ENCODE measurements at places on chromosomes 4 and X.

- DNase-seq, result no peak
Observed at GRCh38 chrX:151745651-151746050, 11.1 kb downstream of the CNGA2 start.

GRCh38 chr4:84957514-84958420 lies 8.7 kb downstream of the WDFY3 start:
- no peak for DNase-seq

GRCh38 chr4:66565801-66566200 lies 895.5 kb upstream of the EPHA5 start:
- DNase-seq, result no peak

DNA sequence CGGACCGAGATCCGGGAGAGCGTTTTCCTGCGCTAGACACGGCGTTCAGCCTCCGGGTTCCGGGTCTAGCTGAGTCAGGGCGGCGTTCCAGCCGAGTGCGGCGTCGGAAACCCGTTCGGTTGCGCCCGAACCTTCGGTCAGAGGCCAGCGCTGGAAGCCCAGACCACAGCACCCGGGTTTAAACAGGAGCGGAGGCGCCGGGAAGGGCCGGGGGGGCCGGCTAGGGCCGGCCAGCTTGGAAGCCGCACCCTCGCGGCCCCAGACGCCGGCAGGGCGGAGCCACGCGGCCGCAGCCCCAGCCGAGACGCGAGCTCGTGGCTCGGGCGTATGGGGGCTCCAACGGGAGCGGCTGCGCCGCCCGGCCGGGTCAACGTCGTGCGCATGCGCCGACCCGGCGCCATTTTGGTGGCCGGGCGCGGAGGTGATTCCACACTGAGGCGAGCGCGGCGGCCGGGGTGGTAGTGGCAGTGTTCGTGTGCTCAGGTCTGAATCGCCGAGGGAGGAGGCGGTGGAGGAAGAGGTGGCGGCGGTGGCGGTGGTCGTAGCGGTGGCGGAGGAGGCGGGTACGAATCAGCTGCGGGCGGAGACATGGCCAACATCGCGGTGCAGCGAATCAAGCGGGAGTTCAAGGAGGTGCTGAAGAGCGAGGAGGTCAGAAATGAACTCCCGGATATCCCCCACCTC lies at the start of gene UBE2K:
UBE2K (plus strand) TSS at position 397 of the 684 bp plus-strand sequence; CDS start at position 589, 192 bp downstream.
- DNase-seq, result peak; percentile 85

DNA sequence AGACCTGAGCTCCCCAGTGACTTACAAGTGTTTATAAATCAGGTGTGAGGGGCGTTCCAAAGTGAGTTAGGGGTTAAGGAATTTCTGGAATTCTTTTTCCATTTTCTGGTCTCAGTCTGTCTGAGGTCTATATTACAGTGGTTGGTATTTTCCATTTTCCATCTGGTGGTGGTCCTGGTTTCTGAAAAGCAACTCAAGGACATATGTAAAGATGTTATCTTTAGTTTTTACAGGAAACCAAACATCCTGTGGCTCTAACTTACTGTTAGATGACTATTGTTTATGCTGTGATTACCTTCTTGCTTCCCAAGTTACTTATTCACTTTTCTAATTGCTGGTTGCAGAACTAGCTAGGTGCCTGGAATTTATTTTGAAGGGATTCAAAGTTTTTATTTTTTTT lies 53.5 kb upstream of the IL21 start:
- no peak for DNase-seq

GRCh38 chr4:37917388-37917787 lies 26.5 kb downstream of the TBC1D1 start:
- no peak for DNase-seq

- DNase-seq, result no peak
Observed at GRCh38 chr4:152422817-152423320, 113.0 kb downstream of the FBXW7 start.

- DNase-seq, result peak; percentile 3
Observed at GRCh38 chrX:100819534-100819836, 706 bp upstream of the CSTF2 start.

DNA sequence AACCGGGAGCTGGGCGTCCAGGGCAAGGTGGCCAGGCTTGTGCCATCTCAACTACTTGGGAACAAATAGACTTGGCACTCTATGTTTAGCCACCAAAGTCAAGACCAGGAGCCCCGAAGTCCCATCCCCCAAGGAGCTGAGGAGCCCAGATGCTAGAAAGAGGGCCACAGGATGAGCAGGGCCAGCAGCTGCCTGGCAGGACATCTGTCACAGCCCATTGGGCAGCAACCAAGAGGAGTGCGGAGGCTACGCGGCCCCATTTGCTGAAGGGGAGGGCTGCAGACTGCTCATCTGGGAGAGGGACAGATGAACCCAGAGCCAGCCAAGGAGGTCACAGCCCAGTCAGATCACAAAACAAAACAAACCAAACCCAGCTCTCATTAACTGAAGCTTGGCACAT lies 22.9 kb upstream of the SOWAHD start:
- DNase-seq, result no peak

GRCh38 chr4:113646442-113646822 lies 115.1 kb downstream of the CAMK2D start:
- DNase-seq, result no peak

- DNase-seq, result no peak
Observed at GRCh38 chrX:136183917-136184316, 36.6 kb downstream of the FHL1 start.

GRCh38 chr4:181711387-181711786 lies 531.8 kb upstream of the TENM3 start:
- no peak for DNase-seq

- no peak for DNase-seq
Observed at GRCh38 chr4:151459375-151459774, 50.4 kb downstream of the FHIP1A start.

All from stimulated activated CD8-positive, alpha-beta memory T cell treated with anti-CD3 and anti-CD28 coated beads, Interleukin-2, amount 100 ng/mL, for 48 hours (primary cell).